ENCODE measurements at places on chromosomes 12 and 14.

DNA sequence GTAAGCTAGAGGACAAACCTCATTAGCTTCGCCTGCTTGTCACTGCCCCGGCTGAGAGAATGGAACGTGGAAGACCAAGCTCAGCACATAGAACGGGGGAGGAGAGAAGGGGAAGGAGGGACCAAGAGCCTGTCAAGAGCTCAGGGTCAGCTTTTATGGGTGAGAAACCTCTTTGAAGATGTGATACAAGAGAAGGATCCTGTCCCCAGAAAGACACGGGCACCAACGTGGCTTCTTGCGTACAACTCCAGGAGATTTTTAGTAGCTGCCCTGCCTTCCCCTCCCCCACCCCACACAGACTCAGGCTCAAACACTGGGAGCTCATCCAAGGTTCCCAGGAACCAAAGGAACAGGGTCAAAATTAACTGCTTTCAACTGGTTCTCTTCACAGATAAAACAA, 34.7 kb downstream of the APPL2 start:
- DNase-seq = no peak

DNA sequence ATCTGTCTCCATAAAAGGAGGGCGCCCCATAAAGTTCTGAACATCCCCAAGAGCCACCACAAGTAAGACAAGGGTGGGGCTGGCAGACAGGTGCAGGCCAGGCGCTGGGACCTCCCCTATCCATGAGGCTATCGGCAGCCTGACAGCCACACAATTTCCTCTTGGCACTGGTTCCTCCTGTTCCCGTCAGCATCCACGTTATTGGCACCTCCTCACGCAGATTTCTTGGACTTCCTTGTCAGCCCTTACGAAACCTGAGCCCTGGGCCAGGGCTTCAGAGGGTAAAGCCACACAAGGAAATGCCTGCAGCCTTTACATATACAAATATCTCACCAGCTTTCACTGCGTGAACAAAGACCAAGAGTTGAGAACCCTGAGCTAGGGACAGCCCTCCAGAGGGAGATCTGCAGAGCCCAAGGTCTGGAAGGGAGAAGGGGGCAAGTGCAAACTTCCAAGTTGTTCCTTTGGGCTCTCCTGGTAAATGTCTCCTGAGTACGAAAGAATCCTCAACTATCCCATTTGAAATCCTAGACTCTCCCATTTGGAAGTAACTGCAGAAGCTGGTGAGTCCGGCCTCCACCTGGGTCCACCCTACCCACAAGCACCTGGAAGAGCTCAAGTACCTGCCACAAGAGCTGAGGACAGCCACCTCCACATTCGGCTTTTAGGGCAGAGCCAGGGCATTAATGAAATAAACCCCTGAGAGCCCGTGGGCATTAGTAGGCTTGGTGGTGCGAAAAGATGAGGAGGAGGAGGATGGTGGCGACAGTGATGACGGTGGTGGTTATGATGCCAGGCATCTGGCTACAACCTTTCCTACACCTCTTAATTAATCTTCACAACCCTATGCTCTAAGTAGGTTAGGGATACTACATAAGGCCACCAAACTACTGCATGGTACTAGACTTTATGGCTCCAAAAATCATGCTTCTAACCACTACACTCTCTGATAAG, 5.5 kb upstream of the TC2N start:
- no peak for DNase-seq

GRCh38 chr12:111429828-111430432, 24.2 kb downstream of the SH2B3 start:
- DNase-seq = no peak

- no peak for DNase-seq
These were observed 58.8 kb downstream of the GALC start for GRCh38 chr14:87934185-87934584.

DNA sequence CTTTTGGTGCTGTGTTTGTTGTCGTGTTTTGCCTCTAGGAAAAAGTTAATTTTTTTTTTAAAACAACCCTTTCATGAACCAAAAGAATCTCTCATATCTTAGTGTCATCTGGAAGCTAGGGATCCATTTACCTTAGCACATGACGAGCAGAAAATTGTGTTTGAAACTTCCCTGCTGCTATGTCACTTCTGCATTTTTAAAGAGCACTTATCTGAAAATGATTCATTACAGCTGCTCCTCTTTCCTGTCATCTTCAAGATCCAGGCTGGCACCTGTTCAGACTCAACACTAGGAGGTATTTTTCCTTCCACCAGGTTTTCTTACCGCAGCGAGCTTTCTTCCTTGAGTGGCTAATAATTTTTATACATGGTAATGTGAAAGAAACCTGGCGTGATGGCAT, 67.0 kb downstream of the EML1 start:
- no peak for DNase-seq

DNA sequence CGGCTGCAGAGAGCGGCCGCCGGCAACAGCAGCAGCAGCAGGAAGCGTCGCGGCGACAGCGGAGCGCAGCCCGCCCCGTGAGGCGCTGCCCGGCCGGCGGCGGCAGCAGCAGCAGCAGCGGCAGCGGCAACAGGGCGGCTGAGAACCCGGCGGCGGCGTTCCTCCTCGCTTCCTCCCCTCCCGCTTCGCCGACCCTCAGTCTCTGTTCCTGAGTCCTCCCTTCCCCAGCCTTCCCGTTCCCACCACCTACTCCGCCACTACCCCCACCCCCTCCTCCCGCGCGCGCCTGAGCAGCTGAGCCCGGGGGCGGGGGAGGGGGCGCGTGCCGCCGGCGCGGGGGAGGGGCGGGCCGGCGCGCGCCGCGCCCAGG, 310 bp downstream of the BICDL1 start:
- no peak for DNase-seq

DNA sequence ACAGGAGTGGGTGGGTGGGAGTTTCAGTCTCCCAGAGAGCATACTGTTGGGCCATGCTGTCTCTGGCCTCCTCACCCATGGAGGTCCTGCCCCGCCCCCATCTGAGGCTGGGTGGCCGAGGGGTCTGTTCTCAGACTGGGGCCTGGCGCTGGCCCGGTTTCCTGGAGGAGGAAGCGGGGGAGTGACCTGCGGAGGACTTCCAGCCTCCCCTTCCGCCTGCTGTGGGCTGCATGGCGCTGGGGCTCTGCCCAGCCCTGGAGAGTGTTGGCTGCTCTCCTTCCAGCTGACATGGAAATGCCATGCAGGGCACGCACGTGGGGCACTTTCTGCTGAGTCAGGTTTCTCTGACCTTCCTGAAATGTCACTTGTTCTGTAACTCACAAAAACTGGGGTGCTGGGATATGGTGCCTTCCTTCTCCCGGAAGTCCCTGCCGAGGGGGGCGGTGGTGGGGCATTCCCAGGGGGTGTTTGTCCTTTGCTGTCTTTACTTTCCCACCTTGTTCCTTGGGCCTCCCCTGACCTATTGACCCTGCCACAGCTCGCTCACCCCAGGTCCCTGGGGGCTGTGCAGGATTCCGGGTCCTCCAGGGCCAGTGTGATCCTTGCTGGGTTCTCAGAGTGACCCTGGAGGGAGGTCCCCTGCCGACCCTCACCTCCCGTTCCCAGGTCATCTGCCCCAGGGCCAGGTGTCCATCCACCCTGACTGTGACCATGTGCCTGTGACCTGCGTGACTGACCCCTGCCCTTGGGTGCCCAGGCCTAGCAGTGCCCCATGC, 23.6 kb downstream of the PACS2 start:
- no peak for DNase-seq

DNA sequence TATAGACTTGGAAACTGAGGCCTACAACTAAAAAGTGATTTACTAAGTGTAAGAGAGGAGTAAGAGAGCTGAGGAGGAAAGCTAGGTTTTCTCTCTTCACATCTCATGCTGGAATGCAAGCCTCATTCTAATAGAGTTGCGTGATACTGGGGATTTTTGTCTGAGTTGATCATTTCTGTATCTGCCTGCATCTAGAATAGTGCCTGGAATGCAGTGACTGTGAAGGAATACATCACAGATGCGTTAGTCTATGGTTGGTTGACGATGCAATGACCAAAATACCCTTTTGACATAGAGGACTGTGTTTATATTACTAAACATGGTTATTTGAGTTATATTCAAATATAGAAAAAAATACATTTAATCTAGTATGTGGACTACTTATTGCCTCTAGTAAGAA, 9.2 kb upstream of the TMEM117 start:
- peak; percentile 35 for DNase-seq

- no peak for DNase-seq
These were observed 30.1 kb downstream of the LRFN5 start for GRCh38 chr14:41636492-41637392.

DNA sequence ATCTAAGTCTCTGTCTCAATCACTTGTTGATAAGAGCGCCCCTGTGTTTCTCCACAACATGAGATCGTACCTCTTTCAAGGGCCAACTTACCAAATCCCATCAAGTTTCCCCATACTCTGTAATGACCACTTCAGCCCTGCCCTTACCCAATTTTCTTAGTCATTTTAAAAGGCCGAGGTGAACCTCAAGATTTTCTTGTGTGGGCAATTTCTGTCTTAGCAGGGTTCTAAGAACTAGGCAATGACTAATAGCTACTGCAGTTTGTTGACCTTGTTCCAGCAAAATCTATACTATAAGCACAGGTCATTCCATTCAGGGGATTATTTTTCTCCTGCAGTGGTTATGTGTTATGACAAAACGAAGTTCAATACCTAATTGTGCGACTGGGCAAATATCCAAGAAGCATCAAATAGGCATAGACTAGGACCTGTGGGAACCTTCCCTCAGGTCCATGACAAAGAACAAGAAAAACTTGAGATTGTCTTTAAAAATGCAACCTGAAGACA, 359.8 kb downstream of the PCNX1 start:
- DNase-seq = no peak

DNA sequence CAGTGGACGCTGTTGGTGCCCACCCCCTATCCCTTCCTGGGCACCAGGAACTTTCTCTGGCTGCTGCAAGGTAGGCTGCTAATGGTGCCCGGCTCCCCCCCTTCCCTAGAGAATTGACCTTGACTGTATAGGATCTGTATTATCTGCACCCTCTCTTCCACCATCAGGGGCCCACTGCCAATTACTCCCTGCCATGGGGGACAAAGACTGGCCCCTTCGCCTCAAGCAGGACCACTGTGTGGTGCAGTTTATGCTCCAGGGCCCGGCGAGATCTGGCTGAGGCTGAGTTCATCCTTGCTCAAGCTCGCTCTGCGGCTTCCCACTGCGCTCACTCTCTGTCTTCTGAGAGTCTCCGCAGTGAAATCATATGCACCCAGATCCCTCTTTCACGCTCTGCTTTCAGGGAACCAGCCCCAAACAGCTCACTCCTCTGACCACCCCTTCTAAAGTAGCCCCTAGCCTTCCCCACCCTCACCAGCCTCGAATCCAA, 95.2 kb downstream of the LGMN start:
- no peak for DNase-seq

GRCh38 chr12:54596526-54596946, 8.1 kb upstream of the PPP1R1A start:
- peak; percentile 64 for DNase-seq

GRCh38 chr14:76918256-76918781, 92.1 kb downstream of the LRRC74A start:
- DNase-seq = peak; percentile 73

- peak; percentile 87 for DNase-seq
These were observed 49.4 kb downstream of the MOK start for GRCh38 chr14:102255401-102256190.

DNA sequence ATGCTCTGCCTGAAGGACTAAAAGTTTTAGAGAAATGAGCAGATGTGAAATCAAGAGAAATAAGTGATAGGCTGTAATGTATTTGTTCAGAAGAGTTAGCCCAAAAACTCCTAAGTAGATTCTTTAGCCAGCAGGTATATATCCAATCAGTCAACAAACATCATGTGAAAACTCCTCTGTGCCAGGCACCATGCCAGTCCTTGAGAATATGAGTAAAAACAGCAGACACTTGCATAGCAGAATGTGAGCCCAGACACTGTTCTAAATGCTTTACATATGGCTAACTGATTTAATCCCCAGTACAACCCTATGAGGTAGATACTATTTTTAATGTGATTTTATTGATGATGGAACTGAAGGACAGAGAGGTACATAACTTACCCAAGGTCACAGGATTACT, 329.8 kb downstream of the PAWR start:
- DNase-seq = no peak

GRCh38 chr12:112977641-112978040, 678 bp upstream of the OAS2 start:
- no peak for DNase-seq

DNA sequence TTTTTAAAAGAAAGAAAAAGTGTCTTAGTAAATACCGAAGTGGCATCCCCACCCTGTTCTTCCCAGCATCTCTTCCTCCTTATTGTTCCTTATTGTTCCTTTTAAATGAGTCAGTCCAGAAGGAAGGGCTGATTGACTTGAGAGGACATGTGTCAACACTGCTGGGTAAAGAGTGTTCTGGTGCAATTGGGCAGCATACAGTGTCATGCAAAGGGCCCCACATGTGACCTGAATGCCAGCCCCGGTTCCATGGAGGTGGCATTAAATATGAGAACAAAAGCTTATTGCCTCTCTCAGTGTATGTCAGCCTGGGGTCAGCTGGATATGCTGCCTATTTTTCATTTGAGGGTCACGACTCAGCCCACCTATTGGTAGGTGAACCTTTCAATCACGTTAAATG, 58.9 kb upstream of the RIC8B start:
- DNase-seq = no peak

GRCh38 chr14:100866666-100867630, 36.6 kb downstream of the RTL1 start:
- DNase-seq = no peak

DNA sequence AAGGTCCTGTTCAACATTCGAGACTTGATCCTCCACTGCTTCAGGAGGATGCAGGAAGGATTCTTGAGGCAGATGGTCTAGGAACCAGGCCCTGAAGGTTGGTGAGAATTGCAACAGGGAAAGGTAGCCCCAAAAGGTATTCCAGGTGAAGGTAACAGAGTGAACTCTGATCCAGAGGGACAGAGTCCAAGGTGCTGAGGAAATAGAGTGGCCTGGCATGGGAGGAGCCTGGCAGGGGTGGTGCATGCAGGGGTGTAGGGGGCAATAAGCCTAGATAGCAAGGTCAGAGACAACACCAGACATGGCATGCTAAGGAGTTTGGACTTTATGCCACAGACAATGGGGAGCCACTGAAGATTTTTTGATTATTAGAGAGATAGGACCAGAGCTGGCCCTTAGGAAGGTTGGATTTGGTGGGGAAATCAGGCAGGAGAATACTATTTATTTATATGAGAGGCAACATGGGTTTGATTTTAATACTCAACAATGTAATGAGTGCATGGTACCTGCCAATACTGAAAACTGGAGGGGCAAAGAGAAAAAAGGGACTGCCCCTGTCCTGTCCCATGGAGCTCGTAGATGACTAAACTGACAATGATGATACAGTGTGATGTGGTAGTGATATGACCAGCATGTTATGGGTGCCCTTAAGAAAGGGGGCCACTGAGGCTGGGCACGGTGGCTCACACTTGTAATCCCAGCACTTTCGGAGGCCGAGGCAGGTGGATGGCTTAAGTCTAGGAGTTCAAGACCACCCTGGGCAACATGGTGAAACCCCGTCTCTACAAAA, 50.5 kb upstream of the TMED10 start:
- no peak for DNase-seq

DNA sequence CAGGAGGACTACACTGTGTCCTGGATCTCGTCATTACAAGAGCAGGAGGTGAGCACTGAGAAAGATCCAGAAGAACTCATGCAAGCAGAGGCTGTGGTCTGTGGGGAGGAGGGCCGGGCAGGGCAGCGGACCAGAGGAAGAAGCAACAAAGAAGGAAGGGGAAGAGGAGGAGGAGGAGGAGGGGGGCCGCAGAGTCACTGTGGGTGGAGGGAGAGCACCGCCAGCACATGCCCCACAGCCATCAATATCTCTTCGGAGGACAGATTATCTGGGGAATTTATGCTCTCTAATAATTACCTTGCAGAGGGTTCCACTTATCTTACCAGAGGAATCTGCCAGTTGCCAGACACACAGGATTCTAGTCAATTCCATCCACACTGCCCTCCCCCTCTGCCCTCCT, 105.6 kb downstream of the DPF3 start:
- peak; percentile 53 for DNase-seq

- no peak for DNase-seq
These were observed 26.8 kb downstream of the IFT43 start for GRCh38 chr14:76012354-76012753.

Measured in kidney glomerular epithelial cell (primary cell).